Activated CD8-positive, alpha-beta T cell treated with anti-CD3 and anti-CD28 coated beads, Interleukin-2, amount 10 ng/mL, durations not matched to agents 7 days and 5 days (primary cell): ENCODE measurements at places on chromosomes 1 and 21.
A peak's percentile ranks its signal among the peaks of the same experiment; 100 is the strongest.

GRCh38 chr1:214259353-214259977 is 21.5 kb upstream of the SMYD2 start:
- DNase-seq = no peak

- DNase-seq = peak; percentile 42
These were observed 4.3 kb upstream of the NADK start for GRCh38 chr1:1782399-1783221.

- DNase-seq = peak; percentile 29
These were observed 117.7 kb downstream of the CTH start for GRCh38 chr1:70528590-70529333.

DNA sequence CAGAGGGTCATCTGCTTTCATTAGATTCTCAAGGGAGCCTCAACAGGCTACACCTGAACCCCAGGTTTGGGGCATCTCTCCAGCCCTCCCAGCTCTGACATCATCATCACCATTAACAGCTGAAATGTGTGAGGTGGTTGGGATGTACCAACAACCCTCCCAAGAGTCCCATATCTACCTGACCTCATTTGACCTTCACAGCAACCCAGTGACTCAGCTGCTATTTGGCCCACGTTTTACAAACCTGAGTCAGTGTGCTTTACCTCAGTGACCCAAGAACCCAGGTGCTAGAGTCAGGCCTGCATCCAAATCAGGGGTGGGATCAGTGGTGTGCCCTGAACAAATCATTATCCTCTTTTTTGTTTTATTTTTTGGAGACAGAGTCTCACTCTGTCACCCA is 53.3 kb upstream of the TINAGL1 start:
- no peak for DNase-seq

- DNase-seq = no peak
These were observed 9.2 kb upstream of the ZNF644 start for GRCh38 chr1:91031081-91031480.
